ENCODE measurements at places on chromosomes 5 and 9. TPM values are rescaled to one million over a fixed set of nuclear protein-coding genes. Genes with fewer than 3 reads are reported as not detected.
A peak's percentile ranks its signal among the peaks of the same experiment; 100 is the strongest.

- no peaks in the 10 kb centered on the region for H3K27me3 ChIP-seq
- no peak overlapping the region for H3K27ac ChIP-seq
- H3K4me3 ChIP-seq = no peak overlapping the region
- no peaks in the 10 kb centered on the region for H3K4me1 ChIP-seq
- no peaks in the 10 kb centered on the region for H3K36me3 ChIP-seq
- DNase-seq = no peak
Measured at GRCh38 chr5:98570010-98570409, 203.5 kb upstream of the RGMB start.

The FAM153A gene
- 0.54 TPM for total RNA-seq

DNA sequence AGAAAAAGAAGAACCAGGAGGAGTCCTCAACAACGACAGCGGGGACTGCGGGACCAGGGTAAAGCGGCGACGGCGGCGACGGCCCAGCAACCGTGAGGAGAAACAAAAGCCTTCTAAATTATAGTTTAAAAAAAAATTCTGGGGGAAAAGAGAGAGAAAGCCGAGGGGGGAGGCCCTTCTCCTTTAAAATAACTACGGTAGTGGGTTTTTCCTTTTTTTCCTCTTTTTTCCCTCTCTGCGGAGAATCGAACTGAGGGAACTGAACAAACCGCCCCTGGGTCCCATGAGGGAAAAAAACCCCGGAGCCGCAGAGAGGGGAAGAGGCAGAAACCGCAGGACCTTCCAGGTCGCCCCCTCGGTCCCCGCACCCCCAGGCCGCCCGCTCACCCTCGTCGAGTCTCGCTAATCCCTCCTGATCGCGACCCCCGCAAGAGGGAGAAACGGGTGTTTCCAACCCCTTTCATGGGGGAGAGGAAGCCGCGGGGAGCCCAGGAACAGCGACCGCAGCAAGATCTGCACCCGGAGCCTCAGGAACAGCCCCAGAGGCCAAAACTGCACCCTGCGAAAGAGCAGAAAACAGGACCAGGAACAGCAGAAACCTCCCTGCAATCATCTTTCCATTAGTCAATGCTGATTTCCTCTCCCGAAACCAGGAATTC, 453 bp downstream of the CPEB4 start:
- no peaks in the 10 kb centered on the region for H3K27me3 ChIP-seq
- peak overlapping the region; percentile 90 for H3K4me3 ChIP-seq
- peak overlapping the region; percentile 99 for H3K27ac ChIP-seq
- H3K4me1 ChIP-seq = peaks cover 76% of the 10 kb centered on the region

DNA sequence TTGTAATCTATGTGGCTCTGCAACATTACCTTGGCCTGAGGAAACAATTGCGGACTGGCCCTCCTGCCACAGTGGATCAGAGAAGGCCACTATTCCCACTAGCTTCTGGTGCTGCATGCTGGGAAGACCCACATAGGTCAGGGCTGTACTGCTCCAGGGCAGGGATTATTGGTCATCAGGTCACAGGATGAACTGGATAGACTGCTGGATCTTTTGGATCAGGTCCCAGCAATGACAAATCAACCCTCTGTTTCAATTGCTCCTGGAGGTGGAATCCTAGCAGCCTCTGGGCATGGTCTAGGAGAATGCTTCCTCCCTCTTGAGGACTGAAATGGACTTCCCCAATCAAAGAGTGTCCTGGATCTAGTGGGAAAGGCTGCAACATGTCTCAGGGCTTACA, 66.7 kb upstream of the PHF24 start:
- H3K36me3 ChIP-seq = no peaks in the 10 kb centered on the region
- no peak for DNase-seq
- no peak overlapping the region for H3K4me3 ChIP-seq
- peaks cover 34% of the 10 kb centered on the region for H3K27me3 ChIP-seq
- no peaks in the 10 kb centered on the region for H3K4me1 ChIP-seq

- no peak overlapping the region for H3K27ac ChIP-seq
- no peaks in the 10 kb centered on the region for H3K27me3 ChIP-seq
- peaks cover 17% of the 10 kb centered on the region for H3K36me3 ChIP-seq
Measured at GRCh38 chr5:109725135-109725534, 35.4 kb downstream of the MAN2A1 start.

DNA sequence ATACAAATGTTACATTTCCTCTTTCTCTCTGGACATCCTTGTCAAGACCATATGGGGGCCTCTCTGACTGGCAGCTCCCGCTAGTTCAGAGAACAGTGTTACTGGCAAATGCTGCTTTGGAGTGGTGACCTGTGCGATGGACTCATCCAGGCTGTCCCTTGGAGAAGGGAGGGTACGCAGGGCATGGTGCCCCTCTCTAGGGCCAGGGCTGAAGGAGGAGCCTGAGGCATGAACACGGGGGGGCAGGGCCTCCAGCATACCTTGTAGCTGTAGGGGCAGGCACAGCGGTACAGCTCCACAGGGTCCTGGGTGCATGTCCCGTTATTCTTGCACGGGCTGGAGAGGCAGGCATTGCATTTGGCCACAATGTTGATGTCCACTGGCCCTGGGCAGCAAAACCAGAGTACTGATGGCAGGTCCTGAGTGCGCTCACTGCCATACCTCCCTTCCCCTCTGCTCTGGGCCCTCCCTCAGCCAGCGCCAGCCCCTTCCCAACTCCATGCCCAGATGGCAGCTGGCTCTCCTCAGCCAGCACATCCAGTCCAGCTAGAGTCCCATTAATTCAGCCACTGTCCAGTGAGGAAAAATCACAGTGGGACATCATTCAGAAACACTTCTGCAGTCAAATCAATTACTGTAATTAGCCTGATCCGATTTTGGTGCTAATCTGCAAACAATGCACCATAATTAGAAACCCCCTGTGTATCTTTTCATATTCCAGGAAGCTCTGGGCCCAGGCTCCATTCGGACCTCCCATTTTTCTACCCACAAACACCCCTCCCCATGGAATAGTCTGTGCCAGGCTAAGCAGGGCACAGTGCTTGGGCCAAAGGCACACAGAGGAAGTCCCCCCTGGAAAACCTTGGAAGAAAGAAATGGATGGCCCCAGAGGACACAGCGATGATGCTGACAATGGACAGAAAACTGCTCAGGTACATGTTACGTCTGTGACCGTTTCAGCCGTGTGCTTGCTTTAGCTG, 128.8 kb upstream of the PANK3 start:
- H3K4me1 ChIP-seq = no peaks in the 10 kb centered on the region
- H3K36me3 ChIP-seq = no peaks in the 10 kb centered on the region
- no peak overlapping the region for H3K27ac ChIP-seq

DNA sequence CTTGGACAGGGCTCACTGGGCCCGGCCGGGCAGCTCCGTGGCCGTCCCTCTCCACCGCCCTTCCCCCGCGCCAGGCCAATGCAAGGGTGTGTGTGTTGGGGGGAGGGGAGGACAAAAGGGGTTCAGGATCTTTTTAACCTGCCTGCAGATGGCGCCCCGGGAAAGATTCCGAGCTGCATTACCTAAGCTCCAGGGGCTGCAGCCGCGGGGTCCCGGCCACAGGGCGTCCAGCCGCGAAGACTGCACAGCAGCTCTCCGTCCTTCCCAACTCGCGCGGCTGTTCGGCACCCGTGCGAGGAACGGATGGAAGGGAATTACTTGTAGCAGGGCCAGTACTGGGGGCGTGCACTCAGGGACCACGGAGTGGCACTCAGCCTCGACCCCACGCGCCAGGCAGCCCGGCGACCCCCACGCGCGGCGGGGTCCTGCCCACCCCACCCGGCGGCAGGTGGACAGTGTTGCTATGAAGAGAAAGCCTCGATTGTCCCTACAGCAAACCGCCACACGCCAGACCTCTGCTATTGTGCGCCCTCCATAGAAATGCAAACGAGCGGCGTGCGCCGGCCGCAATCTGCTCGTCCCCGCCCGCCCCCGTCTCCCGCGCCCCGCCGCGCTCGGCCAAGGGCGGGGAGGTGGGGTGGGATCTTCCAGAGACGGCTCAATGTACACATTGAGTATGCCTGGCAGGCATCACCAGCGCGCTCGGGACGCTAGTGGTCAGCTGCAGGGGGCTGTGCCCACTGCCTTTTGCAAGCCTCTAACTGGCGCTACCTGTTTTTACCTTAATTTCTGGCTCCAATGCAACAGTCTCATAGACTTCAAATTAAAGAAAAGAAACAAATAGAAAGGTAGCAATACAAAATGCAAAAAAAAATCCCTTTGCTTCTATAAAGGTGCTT, 796 bp upstream of the GADD45G start:
- H3K36me3 ChIP-seq = peaks cover 14% of the 10 kb centered on the region
- DNase-seq = peak; percentile 77
- H3K4me3 ChIP-seq = peak overlapping the region; percentile 95
- peaks cover 32% of the 10 kb centered on the region for H3K4me1 ChIP-seq
- H3K27ac ChIP-seq = peak overlapping the region; percentile 75
- peaks cover 59% of the 10 kb centered on the region for H3K27me3 ChIP-seq

- H3K27me3 ChIP-seq = no peaks in the 10 kb centered on the region
- no peaks in the 10 kb centered on the region for H3K36me3 ChIP-seq
- no peaks in the 10 kb centered on the region for H3K4me1 ChIP-seq
- no peak for DNase-seq
Measured at GRCh38 chr9:13721481-13722235, 442.2 kb upstream of the MPDZ start.

The FGD3 gene
- 91.2 TPM for total RNA-seq

DNA sequence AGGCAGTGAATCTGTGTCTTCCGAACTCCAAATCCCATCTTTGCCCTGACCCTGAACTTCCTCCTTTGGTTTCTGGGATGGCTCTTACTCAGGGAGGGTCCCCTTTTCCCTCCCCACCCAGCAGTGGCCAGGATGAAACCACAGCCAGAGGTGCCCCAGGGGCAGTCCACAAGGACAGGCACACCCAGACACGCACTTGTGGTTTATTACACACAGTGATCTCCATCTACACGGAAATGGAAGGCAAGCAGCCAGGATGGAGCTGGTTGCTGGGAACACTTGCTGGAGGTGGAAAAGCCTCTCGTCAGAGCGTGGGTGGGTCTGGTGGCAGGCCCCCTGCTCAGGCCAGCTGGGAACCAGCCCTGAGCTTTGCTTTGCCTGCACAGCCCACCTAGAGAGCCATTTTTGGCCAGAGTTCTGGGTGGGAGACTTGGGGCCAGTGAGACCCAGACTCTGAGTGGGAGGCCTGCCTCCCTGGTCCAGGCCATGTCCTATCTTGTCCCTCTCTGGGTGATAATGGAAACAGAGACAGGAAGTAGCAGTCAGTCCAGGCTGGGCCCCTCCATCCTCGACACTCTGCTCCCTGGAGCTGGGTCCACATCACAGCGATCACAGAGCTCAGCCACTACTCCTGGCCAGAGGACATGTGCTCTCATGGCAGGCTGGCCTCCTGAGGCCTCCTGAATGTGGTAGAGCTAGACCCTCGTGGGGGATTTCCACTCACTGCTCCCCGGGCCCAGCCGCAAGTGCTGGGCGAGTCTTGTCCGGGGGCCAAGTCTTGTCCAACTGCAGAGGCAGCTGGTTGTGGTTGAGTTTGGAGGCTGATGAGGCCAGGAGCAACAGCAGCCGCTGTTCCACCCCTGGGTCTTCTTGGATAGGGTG, 5.1 kb upstream of the PHYKPL start:
- no peak for DNase-seq
- H3K36me3 ChIP-seq = no peaks in the 10 kb centered on the region
- H3K4me1 ChIP-seq = peaks cover 92% of the 10 kb centered on the region
- H3K27ac ChIP-seq = peak overlapping the region; percentile 99

GRCh38 chr9:136983656-136984314, 992 bp downstream of the LCNL1 start:
- no peak overlapping the region for H3K4me3 ChIP-seq
- no peak for DNase-seq
- no peaks in the 10 kb centered on the region for H3K36me3 ChIP-seq
- H3K27me3 ChIP-seq = peaks cover 25% of the 10 kb centered on the region
- no peak overlapping the region for H3K27ac ChIP-seq

- H3K36me3 ChIP-seq = no peaks in the 10 kb centered on the region
- DNase-seq = no peak
- H3K27me3 ChIP-seq = no peaks in the 10 kb centered on the region
- H3K4me1 ChIP-seq = peaks cover 5% of the 10 kb centered on the region
- no peak overlapping the region for H3K4me3 ChIP-seq
Measured at GRCh38 chr9:113499153-113499875, 35.8 kb downstream of the RGS3 start.

- H3K36me3 ChIP-seq = no peaks in the 10 kb centered on the region
- no peak overlapping the region for H3K27ac ChIP-seq
- H3K4me1 ChIP-seq = peaks cover 19% of the 10 kb centered on the region
- H3K27me3 ChIP-seq = peaks cover 30% of the 10 kb centered on the region
- H3K4me3 ChIP-seq = no peak overlapping the region
- DNase-seq = no peak
Measured at GRCh38 chr9:115213818-115214334, 95.9 kb upstream of the TNC start.

The HK3 gene
- not detected for total RNA-seq

DNA sequence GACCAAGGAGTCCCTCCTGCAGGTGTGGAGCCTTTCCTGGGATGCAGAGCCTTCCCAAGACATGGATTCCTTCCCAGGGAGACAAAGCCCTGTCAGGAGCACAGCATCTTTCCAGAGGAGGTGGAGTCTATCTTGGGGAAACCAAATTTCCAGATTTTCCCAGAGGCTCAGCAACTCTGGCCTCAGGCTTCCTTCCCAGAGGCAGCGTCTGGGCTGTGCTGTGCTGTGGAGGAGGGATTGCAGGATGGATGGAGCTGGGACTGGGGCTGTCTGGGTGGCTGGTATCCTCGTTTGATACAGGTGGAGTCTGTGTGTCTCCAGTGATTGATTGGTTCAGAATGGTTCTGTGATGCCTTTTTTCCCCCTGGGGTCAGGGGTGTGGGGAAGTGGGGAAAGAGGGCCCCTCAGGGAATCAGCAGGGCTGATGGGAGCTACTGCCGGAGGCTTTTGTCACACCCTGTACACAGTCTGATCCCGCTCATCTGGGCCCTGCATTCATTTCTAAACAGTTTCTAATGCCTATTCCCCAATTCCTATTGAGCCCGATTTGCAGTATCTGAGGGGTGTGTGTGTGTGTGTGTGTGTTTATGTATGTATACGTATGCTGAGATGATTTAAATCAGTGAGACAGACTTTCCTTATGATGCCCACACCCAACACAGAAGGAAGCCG, 16.0 kb downstream of the OR13J1 start:
- no peak overlapping the region for H3K4me3 ChIP-seq
- no peaks in the 10 kb centered on the region for H3K27me3 ChIP-seq
- no peak overlapping the region for H3K27ac ChIP-seq
- H3K36me3 ChIP-seq = no peaks in the 10 kb centered on the region

GRCh38 chr5:120457839-120458507, 6.1 kb upstream of the PRR16 start:
- H3K36me3 ChIP-seq = no peaks in the 10 kb centered on the region
- DNase-seq = peak; percentile 66
- peak overlapping the region; percentile 47 for H3K4me3 ChIP-seq
- H3K27ac ChIP-seq = peak overlapping the region; percentile 9
- H3K4me1 ChIP-seq = no peaks in the 10 kb centered on the region

The NUTM2G gene
- total RNA-seq = not detected

The TEX48 gene
- total RNA-seq = 0.73 TPM

- H3K27me3 ChIP-seq = no peaks in the 10 kb centered on the region
- H3K4me3 ChIP-seq = no peak overlapping the region
- no peaks in the 10 kb centered on the region for H3K4me1 ChIP-seq
- peaks cover 2% of the 10 kb centered on the region for H3K36me3 ChIP-seq
Measured at GRCh38 chr9:130789747-130790672, 45.0 kb upstream of the ABL1 start.

GRCh38 chr9:878239-878638, 36.7 kb downstream of the DMRT1 start:
- no peak overlapping the region for H3K4me3 ChIP-seq
- H3K36me3 ChIP-seq = no peaks in the 10 kb centered on the region
- H3K27ac ChIP-seq = no peak overlapping the region
- peaks cover 9% of the 10 kb centered on the region for H3K4me1 ChIP-seq
- DNase-seq = no peak
- H3K27me3 ChIP-seq = peaks cover 53% of the 10 kb centered on the region

The CARTPT gene
- not detected for total RNA-seq
